ENCODE measurements at places on chromosomes 3 and 15. TPM values are rescaled to one million over a fixed set of nuclear protein-coding genes. Genes with fewer than 3 reads are reported as not detected.

NEK10 gene
- total RNA-seq: 0.86 TPM

PP2D1 gene
- not detected for total RNA-seq

TRIM69 gene
- total RNA-seq: 88.2 TPM

ANP32A gene
- 190 TPM for total RNA-seq

P2RY14 gene
- total RNA-seq: 1.4 TPM

ARL6IP5 gene
- 179 TPM for total RNA-seq

EFHB gene
- total RNA-seq: 0.58 TPM

RHOV gene
- not detected for total RNA-seq

TTLL13 gene
- total RNA-seq: 0.58 TPM

ASB14 gene
- not detected for total RNA-seq

NEIL1 gene
- 6.9 TPM for total RNA-seq

PRICKLE2 gene
- not detected for total RNA-seq

SNUPN gene
- total RNA-seq: 29.6 TPM

LSAMP gene
- total RNA-seq: not detected

CFAP20DC gene
- total RNA-seq: 1.4 TPM

TMEM45A gene
- 1.1 TPM for total RNA-seq

GSK3B gene
- total RNA-seq: 37.2 TPM

FGF7 gene
- total RNA-seq: not detected

GRCh38 chr15:59373215-59373614 is 544 bp upstream of the MYO1E start:
- no peak for DNase-seq

DNA sequence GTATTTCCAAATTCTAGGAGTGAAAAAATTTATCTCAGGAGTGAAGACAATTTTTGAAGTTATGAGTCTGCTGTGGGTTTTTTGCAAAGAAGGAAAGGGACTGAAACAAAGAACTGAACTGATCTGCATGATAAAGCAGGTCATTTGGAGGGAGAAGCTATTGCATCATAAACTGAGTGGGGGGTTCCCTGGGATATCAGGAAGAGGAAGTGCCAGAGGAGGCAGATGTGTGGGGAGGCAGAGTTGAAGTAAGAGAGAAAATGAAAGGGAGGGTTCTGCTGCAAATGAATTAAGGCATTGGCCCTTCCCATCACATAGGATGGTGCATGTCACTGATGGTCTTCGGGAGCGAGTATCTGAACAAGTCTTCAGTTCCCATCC is 379.2 kb downstream of the VPS13C start:
- DNase-seq: no peak

GRCh38 chr15:66103293-66103590 is 150.3 kb downstream of the MEGF11 start:
- DNase-seq: no peak

GRCh38 chr15:90540768-90541167 is 11.0 kb downstream of the CRTC3 start:
- DNase-seq: no peak

- no peak for DNase-seq
Measured at GRCh38 chr3:128745742-128746141, 19.8 kb downstream of the RAB7A start.

DNA sequence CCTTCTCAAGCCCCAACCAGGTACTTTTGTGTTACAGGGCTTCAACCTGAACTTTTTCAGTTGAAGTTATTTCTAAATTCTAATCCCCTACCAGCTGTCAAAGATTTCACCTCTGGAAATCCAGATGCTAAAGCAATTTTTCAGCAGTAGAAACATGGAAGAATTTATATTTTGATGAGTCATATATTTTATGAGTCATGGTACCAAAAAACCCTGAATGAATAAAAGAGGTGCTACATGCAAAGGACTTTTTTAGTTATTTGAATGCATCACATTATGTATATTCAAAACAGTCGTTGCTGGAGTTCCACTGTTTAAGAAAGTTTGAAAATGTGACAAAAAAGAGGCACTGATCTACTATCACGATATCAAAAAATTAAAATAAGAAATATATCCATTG is 96.0 kb upstream of the ZNF385D start:
- DNase-seq: no peak

- no peak for DNase-seq
Measured at GRCh38 chr3:65128346-65128745, 440.5 kb upstream of the ADAMTS9 start.

- DNase-seq: no peak
Measured at GRCh38 chr15:27293607-27294006, 322.6 kb downstream of the GABRG3 start.

GRCh38 chr3:132874701-132875100 is 152.5 kb upstream of the NPHP3 start:
- DNase-seq: no peak

- DNase-seq: no peak
Measured at GRCh38 chr3:119783883-119784282, 2.0 kb downstream of the NR1I2 start.

GRCh38 chr3:105334138-105334882 is 32.4 kb upstream of the ALCAM start:
- no peak for DNase-seq

GRCh38 chr3:185290266-185290665 is 36.4 kb upstream of the EHHADH start:
- DNase-seq: no peak

DNA sequence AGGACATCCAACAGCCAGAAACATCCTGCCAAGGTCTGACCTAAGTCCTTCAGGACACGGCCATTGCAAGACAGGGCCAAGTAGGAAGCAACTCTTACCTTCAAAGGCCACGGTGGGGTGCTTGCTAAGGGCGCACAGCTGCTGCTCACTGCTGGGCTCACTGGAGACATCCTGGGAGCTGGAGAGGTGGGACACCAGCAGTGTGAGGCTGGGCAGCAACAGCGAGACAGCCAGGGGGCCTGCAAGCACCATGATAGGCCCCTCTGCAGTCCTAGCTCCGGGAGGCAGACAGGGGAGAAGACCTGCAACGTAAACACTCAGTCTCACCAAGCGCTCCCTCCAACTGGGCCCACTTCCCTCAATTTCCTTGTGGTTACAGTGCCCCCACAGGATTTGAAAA is 79.2 kb downstream of the SEMA5B start:
- no peak for DNase-seq

- DNase-seq: no peak
Measured at GRCh38 chr3:130748467-130748861, 1.8 kb upstream of the PIK3R4 start.

- DNase-seq: no peak
Measured at GRCh38 chr3:186476044-186476468, 68.1 kb downstream of the CRYGS start.

- DNase-seq: no peak
Measured at GRCh38 chr3:111763001-111763471, 96.0 kb upstream of the PHLDB2 start.

- DNase-seq: no peak
Measured at GRCh38 chr3:9108876-9109567, 140.4 kb downstream of the SRGAP3 start.

GRCh38 chr3:40996382-40996781 is 202.9 kb upstream of the CTNNB1 start:
- DNase-seq: no peak

GRCh38 chr3:24513463-24513862 is 18.8 kb upstream of the THRB start:
- no peak for DNase-seq

- DNase-seq: no peak
Measured at GRCh38 chr3:194125442-194125841, 10.5 kb upstream of the HES1 start.

- no peak for DNase-seq
Measured at GRCh38 chr3:119924111-119925094, 142.5 kb downstream of the NR1I2 start.

DNA sequence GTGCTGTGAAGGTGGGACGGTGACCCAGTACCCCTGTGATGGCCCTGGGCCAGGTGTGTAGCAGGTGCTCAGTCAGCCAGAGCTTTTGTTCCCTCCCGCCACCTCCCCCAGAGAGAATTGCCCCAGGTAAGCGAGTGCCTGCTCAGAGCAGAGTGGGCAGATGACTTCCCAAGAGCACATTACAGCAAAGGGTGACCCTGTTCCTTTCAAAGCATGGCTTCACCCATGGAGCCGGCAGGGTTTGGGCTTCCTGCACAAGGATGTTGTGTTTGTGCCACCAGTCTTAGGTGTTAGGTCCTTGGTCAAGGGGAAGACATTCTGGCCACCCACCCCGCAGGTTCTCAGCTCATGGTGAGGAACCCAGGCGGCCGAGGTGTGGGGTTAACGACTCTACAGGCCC is 30.7 kb downstream of the SLC6A6 start:
- DNase-seq: no peak

DNA sequence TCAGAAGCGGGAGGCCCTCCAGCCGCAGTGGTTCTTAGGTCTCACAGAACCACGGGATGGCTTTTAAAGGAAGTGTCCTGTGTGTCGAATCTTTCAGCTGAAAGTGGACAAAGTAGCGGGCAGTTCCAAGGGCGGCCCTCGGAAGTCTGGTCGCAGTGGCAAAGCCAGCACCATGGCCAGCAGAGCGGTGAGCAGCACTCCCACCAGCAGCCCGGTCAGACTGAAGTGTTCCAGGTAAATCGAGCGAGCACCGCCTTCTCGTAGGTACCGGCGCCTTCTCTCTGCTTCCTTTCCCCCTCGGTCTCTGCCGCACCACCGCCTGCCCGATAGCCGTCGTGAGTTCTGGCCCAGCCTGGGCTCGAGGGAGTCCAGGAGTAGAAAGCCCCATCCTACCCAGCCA is 103.6 kb upstream of the ABHD17C start:
- DNase-seq: no peak

GRCh38 chr3:144282313-144282712 is 310.7 kb downstream of the DIPK2A start:
- DNase-seq: no peak

DNA sequence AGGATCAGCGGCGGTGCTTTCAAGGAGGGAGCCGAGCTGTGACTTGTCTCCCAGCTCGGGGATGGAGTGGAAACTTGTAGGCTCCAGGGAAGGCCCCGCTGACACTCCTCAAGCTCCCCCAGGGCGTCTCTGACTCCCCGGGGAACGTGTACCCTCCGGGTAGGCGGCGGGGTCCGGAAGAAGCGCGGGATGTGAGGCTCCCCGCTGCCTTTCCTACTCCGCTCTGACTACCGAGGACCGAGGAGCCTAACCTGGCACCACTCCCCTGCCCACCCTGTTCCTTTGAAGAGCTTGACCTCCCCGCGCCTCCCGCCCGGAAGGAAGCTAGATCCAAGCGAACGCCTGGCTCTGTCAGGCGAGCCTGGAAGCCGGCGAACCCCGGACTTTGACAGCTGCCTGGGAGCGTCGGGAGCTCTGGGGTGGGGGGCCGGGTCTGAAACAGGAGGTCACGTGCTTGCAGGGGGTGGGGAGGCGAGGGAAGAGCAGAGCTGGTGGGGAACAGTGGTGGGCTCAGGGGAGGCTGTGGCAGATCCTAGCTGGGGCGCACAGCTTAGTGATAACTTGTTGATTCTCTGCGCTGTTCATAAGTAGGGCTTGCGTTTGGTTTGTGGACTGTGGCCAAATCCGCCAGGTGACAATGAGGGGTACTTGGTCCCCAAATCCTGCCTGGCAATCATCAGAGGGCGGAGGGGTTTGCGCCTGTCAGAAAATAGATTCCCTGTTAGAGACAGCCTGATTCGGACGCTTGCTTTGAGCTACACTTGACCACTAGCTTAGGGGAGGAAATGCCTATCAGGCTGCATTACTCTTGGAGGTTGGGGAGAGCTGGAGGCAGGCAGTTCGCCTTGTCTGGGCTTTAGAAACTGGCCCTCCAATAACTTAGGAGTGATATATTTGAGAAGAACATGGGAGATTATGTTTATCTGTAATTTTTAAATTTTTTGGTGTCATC is 1.2 kb downstream of the CLSTN2 start:
- DNase-seq: no peak

- DNase-seq: no peak
Measured at GRCh38 chr3:167754049-167754448, 18.5 kb downstream of the SERPINI1 start.

- DNase-seq: no peak
Measured at GRCh38 chr3:100057716-100058575, 56.4 kb downstream of the FILIP1L start.

- DNase-seq: no peak
Measured at GRCh38 chr3:138065949-138066348, 49.5 kb downstream of the DZIP1L start.

- DNase-seq: peak; percentile 90
Measured at GRCh38 chr3:186931532-186932280, 1.4 kb downstream of the ST6GAL1 start.

- DNase-seq: no peak
Measured at GRCh38 chr3:64599651-64600050, 88.1 kb downstream of the ADAMTS9 start.

DNA sequence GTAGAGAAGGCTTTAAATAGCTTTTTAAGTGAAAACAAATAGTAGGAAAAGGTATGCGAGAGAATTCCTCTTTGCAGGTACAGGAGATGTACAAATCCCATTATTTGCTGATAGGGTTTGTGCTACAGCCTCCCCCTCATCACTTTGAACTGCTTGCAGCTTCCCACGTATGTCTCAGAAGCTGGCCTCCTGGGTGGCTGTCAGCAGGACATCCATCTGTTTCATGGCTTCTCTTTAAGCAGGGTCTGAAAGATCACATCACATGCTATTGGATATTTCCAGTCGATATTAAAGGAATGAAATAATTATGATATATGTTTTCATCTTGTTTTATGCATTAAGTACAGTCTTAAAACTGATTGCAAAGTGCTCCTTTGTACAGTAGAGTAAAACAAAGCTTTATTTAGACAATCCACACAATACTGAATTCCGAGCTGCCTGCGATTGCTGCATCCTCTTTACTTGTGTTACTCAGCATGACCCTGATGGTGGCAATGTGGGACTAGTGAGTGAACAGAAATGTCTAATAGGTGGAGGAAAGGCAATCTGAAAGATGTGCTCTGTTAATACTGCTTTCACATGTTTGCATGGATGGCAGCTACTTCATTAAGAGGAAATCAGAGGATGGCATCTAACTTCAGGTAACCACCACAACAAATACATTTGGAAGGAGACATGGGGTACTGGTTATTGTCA is 930.6 kb upstream of the SEMA6D start:
- no peak for DNase-seq

DNA sequence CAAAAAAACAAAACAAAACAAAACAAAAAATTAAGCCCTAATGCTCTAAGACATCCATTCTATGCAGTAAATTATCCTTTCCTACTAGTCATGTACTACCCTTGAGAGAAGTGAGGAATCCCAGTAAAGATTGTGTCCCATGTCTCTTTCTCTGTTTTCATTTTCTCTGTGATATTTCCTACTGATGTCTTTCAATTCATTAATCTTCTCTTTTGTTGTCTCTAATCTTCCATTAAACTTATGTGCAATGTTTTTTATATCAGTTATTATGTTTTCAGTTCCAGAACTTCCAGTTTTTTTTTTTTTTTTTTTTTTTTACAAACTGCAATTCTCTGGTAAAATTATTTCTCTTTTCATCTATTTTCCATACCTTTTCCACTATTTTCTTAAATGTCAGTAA is 44.1 kb upstream of the SLC12A8 start:
- no peak for DNase-seq

GRCh38 chr3:124599147-124599765 is 131.0 kb upstream of the UMPS start:
- no peak for DNase-seq

- no peak for DNase-seq
Measured at GRCh38 chr3:57545636-57546268, 1.6 kb upstream of the DNAH12 start.

GRCh38 chr3:144774897-144775296 is 803.3 kb downstream of the DIPK2A start:
- no peak for DNase-seq

- no peak for DNase-seq
Measured at GRCh38 chr3:81864272-81864671, 102.8 kb upstream of the GBE1 start.
